Activated CD4-positive, alpha-beta T cell treated with anti-CD3 and anti-CD28 coated beads, Interleukin-2, Interleukin-4, amounts not matched to agents 100 ng/mL and 50 ng/mL, durations not matched to agents 16 hours and 8 hours (primary cell): ENCODE measurements at places on chromosomes 12 and 14.

GRCh38 chr14:61508526-61508925 is 186.8 kb upstream of the HIF1A start:
- no peak for DNase-seq

DNA sequence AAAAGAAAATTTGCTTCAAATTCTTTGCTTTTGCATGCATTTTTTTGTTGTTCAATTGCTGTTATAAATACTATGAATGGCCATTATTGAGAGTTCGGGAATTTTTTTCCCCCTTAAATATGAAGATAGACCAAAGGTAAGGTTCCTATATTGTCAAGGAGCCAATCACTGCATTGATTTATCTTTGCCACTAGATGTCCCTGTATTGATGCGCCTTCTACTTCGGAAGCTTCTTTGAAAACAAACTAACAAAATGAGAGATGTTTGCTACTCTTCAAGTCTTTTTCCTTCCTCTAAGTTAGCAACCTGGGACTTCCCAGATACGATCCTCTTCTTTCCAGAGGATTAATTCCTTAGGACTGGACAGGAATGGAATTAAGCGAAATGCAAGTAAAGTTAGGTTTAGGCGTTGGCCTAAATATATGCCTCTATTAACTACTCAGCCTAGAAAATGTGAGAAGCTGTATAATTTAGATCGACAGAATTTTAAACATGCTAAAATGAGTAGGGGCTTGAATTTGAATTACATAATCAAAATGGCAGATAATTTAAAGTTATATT is 318.1 kb downstream of the AEBP2 start:
- DNase-seq = peak; percentile 25

DNA sequence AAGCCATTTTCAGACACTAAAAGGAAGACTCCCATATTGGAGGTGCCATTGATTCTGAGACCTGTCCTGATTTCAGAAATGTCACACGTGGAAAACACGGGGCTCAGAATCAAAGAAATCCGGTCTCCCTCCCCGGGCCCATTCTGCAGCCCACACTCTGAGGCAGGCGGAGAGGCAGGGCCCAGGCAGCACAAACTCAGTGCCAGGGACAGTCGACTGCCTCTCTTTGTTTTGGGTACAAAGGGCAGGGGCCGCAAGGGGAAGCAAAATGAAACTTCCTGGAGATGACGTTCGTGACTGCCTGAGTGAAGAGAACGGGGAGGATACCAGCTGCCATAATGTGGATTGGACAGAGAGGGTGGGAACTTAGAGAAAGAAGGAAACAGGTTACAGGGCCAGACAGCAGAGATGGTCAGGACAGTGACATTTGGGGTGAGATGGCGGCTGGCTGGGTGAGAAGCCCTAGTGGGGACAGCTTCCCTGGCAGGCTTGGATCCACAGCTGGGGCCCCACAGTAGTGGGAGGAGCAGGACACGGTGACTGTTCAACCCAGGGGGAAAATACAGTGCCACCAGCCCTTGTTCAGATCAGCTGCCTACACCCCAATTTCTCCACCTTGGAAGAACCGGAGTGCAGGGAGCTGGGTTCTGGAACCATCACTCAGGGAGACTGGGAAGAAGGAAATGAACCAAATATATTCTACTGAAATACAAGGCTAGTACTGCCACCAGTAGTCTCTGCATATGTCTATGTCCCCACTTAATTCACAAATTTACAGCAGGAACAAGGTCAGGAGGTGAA is 8.1 kb downstream of the GAPDH start:
- DNase-seq = no peak

DNA sequence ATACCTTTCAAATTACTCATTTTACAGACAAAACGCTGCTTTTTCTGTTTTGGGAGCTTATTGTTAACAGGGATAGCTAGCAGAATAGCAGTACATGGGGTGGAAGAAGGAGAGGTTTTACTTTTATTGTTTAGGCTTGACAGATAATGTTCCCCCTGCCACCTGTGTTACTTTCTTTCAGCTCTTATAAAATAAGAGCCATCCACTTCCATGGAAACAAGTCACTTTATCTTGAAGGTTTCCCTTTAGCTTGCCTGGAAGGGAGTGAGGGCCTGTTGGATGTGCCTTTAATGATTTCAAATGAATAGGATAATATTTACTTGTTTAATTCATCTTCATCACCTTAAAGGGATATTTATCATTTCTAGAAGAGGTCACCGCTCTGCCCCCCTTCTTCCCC is 23.3 kb downstream of the GPATCH2L start:
- no peak for DNase-seq

GRCh38 chr12:109725321-109726105 is 11.9 kb downstream of the FAM222A start:
- no peak for DNase-seq

GRCh38 chr14:90643982-90644670 is 172.1 kb downstream of the TTC7B start:
- no peak for DNase-seq

DNA sequence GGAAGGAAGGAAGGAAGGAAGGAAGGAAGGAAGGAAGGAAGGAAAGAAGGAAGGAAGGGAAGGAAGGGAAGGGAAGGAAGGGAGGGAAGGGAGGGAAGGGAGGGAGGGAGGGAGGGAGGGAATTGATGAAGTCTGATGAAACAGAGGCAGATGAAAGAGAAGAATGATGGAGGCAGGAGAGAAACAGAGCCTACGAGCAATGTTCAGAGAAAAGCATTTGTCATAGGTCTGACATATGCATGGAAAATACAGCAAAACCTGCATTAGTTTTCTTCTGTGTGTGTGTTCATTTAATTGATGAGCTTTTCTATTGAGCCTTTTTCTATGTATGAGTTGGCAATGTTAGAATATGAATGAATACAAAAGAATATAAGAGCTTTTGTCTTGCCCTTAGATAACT is 343.4 kb downstream of the GXYLT1 start:
- no peak for DNase-seq
